Left colon (tissue), 2 donors: ENCODE measurements at places on chromosomes 12 and 14. TPM values are rescaled to one million over a fixed set of nuclear protein-coding genes. Genes with fewer than 3 reads are reported as not detected.
A peak's percentile ranks its signal among the peaks of the same experiment; 100 is the strongest.

DNA sequence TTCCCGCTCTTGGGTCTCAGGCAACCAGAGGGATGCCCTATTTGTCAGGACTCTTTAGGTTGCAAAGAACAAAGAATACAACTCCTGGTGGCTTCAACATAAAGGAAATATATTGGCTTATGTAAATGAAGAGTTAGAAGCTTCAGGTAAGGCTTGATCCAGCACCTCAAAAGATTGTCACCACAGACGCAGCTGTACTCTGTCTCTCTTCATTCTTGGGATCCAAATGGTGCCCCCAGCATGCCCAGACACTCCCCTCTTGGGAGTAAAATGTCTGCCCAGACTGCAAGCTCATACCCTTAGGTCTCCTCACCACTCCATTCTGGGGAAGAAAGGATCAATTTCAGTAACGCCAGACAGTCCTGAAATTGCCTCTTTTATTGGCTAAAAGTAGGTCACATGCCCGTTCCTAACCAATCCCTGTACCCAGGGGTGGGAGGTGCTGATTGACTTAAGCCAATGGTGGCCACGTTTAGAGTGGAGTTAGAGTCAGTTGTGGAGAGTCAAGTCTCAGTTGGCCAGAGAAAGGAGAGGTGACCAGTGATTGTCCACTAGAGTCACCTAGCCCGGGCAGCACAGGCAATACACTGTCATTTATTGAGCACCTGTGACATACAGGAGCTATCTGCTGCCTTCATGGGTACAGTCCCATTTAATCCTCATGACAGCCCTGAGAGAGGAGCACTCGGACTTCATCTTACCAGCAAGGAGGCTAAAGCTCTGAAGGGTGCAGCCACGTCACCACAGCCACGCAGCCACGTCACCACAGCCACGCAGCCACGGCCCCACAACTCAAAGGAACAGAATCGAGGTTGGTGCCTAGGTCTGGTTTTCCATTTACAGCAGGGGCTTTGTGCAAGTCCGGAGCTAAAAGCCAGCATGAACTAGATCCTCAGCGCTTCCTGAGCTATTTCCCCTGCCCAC lies 19.7 kb upstream of the BEGAIN start:
- DNase-seq: peak; percentile 4

GRCh38 chr12:99476956-99477355 lies 170.6 kb upstream of the GARIN6 start:
- DNase-seq: no peak

GRCh38 chr14:93033084-93033982 lies 82.4 kb downstream of the ITPK1 start:
- no peak for DNase-seq

DNA sequence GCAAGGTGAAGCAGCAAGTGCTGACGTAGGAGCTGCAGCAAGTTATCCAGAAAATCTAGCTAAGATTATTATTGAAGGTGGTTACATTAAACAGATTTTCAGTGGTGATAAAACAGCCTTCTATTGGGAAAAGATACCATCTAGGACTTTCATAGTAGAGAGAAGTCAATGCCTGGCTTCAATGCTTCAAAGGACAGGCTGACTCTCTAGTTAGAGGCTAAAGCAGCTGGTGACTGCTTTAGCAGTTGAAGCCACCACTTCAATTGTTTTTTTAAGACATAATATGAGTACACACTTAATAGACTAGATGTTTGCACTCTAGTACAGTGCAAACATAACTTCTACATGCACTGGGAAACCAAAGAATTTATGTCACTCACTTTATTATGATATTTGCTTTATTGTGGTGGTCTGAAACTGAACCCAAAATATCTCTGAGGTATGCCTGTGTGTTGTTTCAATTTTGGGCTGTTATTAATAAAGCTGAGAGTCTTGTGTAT lies 1026.9 kb upstream of the FOXG1 start:
- no peak for DNase-seq

MANSC4 gene
- total RNA-seq: not detected
